ENCODE measurements at places on chromosomes 3 and 15.
A peak's percentile ranks its signal among the peaks of the same experiment; 100 is the strongest.

DNA sequence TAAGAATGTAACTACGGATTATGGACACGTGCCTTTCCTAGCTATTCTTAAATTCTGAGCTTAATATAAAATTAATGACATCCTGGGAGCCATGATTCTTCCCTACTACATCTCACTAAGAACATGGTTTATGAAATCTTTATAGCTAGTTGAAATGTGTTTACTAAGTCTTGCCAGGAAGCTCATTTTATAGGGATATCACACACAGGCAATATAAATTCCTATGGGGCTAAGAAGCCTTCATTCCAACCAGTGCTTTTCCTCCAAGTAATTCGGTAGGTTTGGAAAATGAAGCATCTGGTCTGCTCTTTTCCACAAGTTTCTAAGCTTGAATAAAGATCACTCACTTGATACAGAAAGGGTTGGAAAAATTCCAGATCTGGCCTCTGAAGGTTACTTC, 802.6 kb downstream of the FHIT start:
- no peak for DNase-seq

DNA sequence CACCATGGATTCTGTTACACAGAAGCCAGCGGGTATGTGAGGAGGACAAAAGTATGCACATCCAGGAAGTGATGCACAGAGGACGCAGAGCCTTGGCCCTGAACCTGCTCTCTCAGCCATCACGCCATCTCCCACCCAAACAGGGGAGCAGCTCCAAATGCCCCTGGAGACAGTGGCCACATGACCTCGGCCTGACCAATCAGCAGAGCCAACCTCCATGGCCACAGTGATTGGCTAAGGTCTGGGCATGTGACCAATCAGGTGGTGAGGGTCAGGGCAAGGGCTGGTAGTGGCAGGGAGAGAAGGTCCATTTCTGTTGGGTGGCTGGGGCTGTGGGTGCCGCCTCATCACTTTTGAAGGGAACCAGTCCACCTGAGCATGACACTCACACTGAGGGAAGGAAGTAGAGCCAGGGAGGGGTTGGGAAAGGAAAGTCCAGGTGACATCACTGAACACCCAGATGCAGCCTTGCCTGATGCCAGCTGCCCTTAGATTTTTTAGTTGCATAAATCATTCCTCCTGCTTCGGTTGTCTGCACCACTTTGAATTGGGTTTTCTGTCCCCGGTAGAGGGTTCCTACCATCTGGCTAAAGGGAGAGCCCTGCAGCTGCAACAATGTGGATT, 70.3 kb upstream of the IQSEC1 start:
- peak; percentile 15 for DNase-seq

- no peak for DNase-seq
Observed at GRCh38 chr3:7445331-7445730, 584.4 kb downstream of the GRM7 start.

- DNase-seq, result no peak
Observed at GRCh38 chr3:8756671-8757070, 12.7 kb downstream of the OXTR start.

GRCh38 chr3:78021710-78022109, 981.8 kb downstream of the ROBO2 start:
- DNase-seq, result no peak

DNA sequence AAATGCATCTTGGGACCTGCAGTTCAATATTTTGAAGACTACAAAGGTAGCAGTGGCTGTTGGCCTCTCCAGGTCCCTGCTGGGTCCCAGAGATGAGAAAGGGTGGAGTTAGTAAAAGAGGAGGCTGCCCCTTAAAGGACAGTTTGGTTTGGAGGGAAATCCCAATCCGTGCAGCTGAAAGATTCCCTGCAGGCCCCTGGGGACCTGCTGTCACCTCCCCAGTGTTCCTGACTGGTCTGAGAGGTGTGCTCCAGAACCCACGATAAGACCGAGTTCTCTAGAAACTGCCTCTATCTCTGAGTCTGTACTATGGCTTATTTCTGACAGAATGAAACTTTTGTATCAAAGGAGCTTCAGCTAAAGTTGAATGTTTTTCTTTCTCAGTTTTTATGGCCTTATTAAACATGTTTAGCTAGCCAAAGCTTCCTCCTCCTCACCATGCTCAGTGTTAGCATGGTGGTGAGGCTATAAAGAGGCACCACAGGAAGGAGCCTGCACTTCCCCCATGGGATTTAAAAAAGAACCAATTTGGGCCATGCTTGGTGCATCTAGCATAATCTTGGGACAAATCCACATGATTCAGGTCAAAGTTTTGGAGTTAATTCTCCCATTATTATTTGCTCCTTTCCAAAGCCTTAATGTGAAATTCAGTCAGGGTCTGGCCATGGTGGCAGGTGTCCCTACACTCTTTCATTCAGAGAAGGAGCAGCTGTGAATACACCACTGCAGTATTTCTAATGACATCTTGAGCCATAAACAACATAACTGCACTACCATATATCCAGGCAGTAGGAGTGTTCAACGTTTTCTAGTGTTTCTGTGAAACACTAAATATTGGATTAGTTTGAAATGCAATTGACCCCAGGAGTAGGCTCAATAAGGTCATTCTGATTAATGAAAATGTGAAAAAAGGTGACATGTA, 74.4 kb downstream of the ATP1B3 start:
- DNase-seq, result no peak

- no peak for DNase-seq
Observed at GRCh38 chr3:79497447-79498111, 270.2 kb downstream of the ROBO1 start.

- no peak for DNase-seq
Observed at GRCh38 chr15:48317221-48317620, 14.0 kb upstream of the DUT start.

DNA sequence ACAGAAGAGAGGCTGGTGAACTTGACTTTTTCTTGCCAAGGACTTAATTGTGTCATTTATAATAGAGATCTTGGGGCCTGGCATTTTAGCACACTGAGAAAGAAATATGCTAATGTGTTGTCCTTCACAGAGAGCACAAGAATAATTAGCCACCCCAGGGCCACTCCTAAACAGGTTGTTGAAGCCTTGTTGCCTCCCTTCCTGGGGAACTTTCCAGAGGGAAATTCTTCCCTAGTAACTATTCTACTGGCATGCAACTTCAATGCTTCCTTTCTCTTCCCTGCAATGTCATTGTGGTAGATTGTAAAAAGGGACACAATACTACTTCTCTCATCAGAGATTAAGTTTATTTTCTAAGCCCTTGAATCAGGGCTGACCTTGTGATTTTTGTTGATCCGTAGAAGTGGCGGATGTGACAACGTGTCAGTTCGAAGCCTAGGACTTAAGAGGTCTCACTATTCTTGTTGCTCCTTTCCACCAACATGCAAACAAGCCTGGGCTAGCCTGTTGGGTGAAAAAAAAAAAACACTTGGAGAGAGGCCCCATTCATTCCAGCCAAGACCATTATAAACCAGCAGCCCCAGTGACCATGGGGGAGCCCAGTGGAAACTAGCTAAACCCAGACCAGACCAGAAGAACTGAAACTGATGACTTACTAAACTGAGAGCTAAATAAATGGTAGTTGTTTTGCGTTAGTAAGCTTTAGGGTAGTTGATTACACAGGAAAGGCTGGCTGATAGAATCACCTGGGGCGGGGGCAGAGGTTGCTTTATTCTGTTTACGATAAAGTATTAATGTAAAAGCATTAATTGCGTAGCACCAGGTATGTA, 287.2 kb downstream of the SHQ1 start:
- DNase-seq, result no peak

GRCh38 chr3:147410526-147411237, 1.5 kb downstream of the ZIC1 start:
- DNase-seq, result no peak

DNA sequence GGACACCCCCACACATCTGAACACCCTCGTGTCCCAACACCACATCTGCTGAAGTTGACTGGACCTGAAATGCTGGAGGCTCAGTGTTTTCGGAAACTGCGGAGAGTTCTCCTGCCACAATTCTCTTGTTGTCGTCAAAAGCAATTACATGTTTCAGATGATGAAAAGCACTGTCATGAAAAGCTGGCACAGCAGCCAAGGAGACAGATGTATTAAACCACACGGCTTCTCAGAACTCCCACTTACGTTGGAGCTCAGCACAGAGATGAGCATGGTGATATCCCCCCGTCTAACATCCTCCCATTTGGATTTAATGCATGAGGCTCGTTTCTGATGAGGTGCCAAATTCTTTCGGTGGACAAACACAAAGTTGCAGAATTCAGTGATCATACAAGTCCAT, 180.1 kb downstream of the RORA start:
- DNase-seq, result no peak

GRCh38 chr3:60045686-60046085, 995.9 kb upstream of the CFAP20DC start:
- DNase-seq, result no peak

GRCh38 chr15:59762558-59762957, 73.4 kb upstream of the BNIP2 start:
- no peak for DNase-seq

DNA sequence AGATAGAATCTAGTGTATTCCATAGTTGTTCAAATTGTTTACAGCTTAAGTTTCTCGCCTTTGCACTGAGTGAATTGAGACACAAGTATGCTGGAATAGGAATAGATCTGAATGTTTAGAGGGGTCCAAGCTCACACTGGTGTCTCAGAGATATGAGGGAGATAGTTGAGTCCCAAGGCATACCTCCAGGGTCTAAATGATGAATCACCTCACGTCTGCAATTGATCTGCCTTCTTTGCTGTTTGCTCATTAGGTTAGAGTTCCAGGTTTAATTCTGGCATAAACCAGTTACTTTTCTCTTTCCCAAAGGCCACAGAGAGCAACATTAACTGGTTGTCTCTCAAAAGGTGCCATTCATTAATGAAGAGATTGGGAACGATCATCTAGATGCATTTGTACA, 106.3 kb upstream of the MME start:
- no peak for DNase-seq

GRCh38 chr15:26971271-26972018, 464 bp downstream of the GABRG3 start:
- no peak for DNase-seq

DNA sequence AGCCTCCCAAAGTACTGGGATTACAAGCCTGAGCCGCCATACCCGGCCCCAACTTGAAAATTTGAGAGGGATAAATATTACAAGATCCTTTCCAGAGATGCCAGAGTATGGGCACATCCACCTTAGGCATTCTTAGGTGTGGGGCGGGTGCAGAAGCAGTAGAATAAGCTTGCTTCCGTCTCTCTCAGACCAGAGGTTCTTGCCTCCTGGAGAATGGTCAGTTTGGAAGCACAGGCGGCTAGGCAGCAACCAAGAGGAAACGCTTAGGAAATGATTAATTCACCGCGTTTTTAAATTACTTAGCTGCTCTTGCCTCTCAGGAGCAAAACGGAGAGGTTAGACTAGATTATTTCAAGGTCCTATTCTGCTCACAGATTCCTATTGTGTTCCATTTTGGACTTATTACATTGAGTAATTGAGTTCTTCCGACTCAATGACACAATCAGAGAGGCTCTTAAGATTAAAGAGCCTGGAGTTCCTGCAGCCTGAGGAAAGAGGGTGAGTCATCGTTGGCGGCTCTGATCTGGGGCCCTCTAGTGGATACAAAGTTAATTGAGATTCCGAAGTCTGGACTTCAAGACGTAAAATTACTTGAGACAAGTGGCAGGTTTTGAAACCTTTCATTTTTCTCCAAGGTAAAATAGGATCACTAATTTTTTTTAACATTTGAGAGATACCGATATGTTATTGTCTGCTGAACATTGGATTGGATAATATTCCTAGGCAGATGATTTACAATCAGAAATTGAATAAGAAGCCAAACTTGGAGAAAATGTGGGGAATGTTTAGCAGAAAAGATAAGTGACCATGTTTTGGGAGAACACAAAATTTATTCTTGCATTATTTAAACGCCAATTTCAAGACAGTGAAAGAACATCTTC, 5.8 kb upstream of the TOPAZ1 start:
- DNase-seq, result peak; percentile 68

- no peak for DNase-seq
Observed at GRCh38 chr3:81920816-81921215, 159.4 kb upstream of the GBE1 start.

GRCh38 chr3:167662919-167663400, 9.2 kb upstream of the WDR49 start:
- no peak for DNase-seq

- no peak for DNase-seq
Observed at GRCh38 chr15:94282269-94283250, 51.2 kb downstream of the MCTP2 start.

Data from tibial artery (tissue), 4 donors.